Fibroblast of the aortic adventitia (primary cell): ENCODE measurements at places on chromosomes 13 and 19. TPM values are rescaled to one million over a fixed set of nuclear protein-coding genes. Genes with fewer than 3 reads are reported as not detected.

RASIP1 gene
- total RNA-seq: 0.16 and 0.45 TPM in 2 replicates

TSKS gene
- 0.57 and 1.4 TPM in 2 replicates for total RNA-seq

CNFN gene
- not detected in 2 replicates for total RNA-seq

FOXO1 gene
- 3.2 and 10.5 TPM in 2 replicates for total RNA-seq

ATG4D gene
- total RNA-seq: 6.3 and 11.4 TPM in 2 replicates

AMER2 gene
- not detected in 2 replicates for total RNA-seq

TUBA3C gene
- not detected in 2 replicates for total RNA-seq

PPP1R15A gene
- 45.8 and 53.6 TPM in 2 replicates for total RNA-seq

C19orf81 gene
- total RNA-seq: not detected in 2 replicates

FBN3 gene
- not detected in 2 replicates for total RNA-seq

CLEC11A gene
- 21.8 and 71.8 TPM in 2 replicates for total RNA-seq

IQCN gene
- 1.5 and 4.4 TPM in 2 replicates for total RNA-seq

CEACAM16 gene
- not detected in 2 replicates for total RNA-seq

DNA sequence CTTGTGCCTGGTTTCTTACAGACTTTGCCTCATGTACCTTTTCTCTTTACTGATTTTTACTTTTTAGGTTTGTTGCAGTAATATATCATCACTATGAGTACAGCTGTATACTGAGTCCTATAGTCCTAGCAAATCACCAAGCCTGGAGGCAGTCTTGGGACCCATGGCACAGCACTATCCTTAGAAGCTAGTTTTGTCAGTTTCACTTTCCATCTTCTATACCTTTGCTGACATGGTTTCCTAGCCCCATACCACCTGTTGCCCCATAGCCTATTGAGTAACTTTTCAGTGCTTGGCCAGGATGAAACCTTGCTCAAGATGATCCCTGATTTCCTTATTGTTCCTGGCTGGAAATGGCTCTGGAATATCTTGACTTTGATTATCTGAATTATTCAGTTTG, 826.4 kb downstream of the GPC5 start:
- no peak for DNase-seq

GRCh38 chr19:50695251-50696093, 24.1 kb downstream of the SHANK1 start:
- no peak for DNase-seq

DNA sequence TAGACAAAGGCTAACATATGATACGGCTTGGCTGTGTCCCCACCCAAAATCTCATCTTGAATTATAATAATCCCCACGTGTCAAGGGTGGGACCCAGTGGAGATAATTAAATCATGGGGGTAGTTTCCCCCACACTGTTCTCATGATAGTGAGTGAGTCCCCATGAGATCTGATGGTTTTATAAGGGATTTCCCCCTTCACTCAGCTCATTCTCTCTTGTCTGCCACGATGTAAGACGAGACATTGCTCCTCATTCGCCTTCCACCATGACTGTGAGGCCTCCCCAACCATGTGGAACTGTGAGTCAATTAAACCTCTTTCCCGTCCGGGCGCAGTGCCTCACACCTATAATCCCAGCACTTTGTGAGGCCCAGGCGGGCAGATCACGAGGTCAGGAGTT, 143.5 kb downstream of the RXFP2 start:
- no peak for DNase-seq

GRCh38 chr13:26529441-26529840, 28.0 kb upstream of the WASF3 start:
- DNase-seq: peak; percentile 76

- no peak for DNase-seq
These were observed 69.1 kb downstream of the ARHGEF18 start for GRCh38 chr19:7417671-7418324.

DNA sequence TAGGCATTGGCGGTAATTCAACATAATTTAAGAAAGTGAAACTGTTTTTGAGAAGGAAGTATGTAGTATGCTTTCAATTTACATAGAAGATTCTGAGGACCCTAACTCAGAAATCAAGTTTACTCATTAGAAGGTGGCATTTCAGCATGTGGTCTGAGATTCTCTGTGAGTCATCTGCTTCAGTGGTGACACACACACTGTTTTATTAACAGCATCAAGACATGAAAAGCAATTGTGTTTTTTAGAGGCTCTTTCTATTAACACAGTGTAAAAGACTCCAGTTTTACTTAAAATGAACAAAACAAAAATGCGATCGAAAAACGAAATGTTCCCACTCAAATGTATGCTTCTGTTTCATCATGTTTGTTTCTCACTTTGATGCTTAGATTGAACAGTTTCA, 802.1 kb upstream of the SLITRK6 start:
- DNase-seq: peak; percentile 1

GRCh38 chr13:110699148-110700145, 6.5 kb downstream of the CARS2 start:
- DNase-seq: no peak

GRCh38 chr13:27259831-27260230, 8.5 kb downstream of the RPL21 start:
- no peak for DNase-seq

- no peak for DNase-seq
These were observed 137.6 kb downstream of the FOXO1 start for GRCh38 chr13:40528881-40529280.

DNA sequence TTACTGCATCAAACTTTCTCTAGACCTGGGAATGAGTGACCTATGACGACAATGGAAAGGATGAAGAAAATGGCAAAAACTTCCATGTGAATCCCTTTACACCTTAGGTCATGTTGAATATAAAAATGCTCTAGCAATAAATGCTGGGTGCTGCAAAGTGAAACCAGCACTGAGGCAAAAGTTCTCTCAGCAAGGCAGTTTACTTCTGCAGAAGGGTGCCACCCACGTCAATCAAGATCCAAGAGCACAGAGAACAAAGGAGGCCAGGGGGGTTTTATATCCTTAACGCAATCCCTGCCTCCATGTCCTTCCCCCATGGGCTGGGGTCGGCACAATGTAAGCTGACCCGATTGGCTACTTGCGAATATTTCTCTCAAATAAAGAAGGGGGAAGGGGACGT, 38.7 kb downstream of the ZNF333 start:
- DNase-seq: no peak

GRCh38 chr13:98687319-98687718, 65.2 kb downstream of the SLC15A1 start:
- DNase-seq: no peak

- DNase-seq: no peak
These were observed 28.1 kb downstream of the ZNF20 start for GRCh38 chr19:12111943-12112637.

- no peak for DNase-seq
These were observed 2.0 kb upstream of the ZIC2 start for GRCh38 chr13:99979453-99980200.

GRCh38 chr19:9435279-9436268, at the start of gene ZNF266:
Gene ZNF266, minus strand, starts transcription at chr19:9435573. Its CDS starts 15,484 bp downstream, at chr19:9420089.
- DNase-seq: peak; percentile 90

DNA sequence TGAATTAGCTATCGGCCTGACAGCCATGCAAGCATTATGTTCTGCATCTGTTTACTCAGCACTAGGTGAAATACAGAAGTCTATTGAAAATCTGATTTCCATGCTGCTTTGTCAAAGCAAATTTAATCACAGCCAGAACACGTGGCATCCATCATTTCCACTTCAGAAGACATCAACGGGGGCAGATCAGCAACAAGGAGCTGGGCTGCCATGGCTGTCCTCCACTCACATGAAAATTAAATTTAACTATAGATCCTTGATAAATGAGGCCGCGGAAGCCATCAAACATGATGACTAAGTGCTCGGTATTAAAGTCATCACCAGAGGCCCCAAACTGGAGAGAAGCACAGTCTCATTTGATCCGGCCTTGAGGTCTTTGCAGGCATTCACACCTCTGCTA, 443.5 kb downstream of the HS6ST3 start:
- DNase-seq: no peak

GRCh38 chr13:29405401-29405800, 190.1 kb downstream of the SLC7A1 start:
- DNase-seq: no peak

- no peak for DNase-seq
These were observed 23.0 kb upstream of the PLPP2 start for GRCh38 chr19:313988-314815.
